Activated naive CD8-positive, alpha-beta T cell treated with anti-CD3 and anti-CD28 coated beads for 36 hours (primary cell): ENCODE measurements at places on chromosomes 1 and 21.

DNA sequence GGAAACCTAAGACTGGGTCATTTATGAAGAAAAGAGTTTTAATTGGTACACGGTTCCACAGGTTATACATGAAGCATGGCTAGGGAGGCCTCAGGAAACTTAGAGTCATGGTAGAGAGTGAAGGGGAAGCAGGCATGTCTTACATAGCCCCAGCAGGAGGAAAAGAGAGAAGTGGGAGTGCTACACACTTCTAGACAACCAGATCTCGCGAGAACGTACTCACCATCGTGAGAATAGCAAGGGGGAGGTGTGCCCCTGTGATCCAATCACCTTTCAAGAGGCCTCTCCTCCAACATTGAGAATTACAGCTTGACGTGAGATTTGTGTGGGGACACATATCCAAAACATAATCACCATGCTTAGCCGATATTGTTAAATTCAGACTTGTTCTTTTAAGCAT is 62.8 kb downstream of the DYRK1A start:
- no peak for DNase-seq

DNA sequence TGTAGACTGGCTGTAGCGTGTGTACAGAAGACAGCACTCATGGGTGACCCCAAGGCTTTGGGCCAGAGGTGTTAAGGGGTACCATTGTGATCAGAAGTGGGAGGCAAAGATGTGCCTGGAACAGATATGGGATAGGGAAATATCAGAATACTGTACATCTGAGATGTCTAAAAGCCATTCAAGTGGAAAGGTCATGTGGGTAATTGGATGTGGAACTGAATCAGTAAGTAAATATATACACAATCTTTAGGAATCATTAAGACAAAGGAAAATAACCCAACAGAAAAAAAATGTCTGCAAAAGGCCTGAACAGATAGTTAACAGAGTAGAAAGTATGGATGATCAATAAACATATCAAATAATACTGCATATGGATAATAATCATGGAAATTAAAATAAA is 26.5 kb downstream of the OR13G1 start:
- DNase-seq: no peak

DNA sequence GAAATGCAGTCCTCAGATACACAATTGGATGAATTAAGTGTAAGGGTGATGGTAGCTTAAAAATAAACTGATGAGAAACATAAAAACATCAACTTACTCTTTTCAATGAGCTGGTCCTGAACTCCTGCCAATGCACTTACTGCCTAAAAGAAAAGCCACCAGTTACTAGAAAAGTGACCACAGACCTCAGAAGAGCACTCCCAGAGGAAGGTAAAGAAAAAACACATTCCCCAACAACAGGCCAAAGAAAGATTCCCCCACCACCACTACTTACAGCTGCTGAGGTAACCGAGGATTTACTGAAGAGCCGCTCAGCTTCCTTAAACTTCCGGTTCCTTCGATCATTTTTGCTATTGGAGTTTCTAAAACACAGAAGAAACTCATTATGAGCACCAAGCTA is 5.4 kb downstream of the MEAF6 start:
- no peak for DNase-seq

GRCh38 chr1:42983693-42984092 is 25.0 kb upstream of the SLC2A1 start:
- no peak for DNase-seq

DNA sequence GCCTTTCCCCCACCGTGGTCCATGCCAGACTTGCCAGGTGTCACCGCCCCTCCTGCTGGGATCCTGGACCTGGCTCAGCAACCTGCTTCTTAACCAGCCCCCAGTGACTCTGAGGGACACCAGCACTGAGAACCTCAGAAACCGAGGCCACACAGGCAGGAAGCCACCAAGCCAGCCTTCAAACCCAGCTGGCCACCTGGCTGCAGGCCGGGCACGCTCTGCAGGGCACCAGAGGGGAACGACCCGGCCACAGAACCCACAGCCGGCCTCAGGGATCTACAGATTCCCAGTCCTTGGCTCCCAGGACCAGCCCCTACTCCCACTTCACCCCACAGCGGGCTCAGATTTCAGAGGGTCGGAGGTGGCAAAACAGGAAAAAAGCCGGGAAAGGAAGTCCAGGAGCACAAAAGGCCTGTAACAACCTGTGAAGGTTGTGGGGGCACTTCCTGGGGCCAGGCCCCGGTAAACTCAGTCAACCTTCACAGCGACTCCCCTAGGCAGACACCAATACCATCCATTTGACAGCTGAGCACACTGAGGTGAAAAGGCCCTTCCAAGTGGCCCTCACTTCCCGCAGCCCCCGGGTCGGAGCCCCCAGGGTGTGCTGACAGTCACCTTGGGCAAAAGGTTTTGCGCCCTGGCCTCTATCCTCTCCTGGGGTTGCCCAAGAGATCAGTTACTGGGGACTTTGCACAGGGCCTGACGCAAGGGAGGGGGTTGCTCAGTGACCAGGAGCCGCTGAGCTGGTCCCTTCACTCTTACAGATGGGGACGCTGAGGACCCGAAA is 14.1 kb downstream of the RUNX3 start:
- DNase-seq: no peak

GRCh38 chr1:55635856-55636255 is 420.7 kb upstream of the USP24 start:
- DNase-seq: no peak

DNA sequence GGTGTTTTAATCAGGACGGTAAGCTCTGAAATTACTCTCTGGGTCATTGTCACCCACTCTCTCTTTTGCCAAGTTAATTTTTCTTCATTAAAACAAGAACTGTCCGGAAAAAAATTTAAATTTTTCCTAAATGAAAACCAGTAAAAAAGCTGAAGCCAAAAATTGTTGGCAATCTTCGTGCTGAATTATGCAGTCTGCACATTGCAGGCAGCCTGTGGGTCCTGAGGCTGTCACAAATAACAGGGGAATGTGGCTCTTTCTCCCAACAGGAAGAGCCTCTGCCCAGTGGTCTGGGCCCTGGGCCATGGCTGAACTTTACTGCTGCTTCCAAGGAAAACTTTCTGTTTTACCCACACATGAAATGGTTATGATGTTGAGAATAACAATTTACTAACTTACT is 153.9 kb upstream of the SPAG17 start:
- no peak for DNase-seq

DNA sequence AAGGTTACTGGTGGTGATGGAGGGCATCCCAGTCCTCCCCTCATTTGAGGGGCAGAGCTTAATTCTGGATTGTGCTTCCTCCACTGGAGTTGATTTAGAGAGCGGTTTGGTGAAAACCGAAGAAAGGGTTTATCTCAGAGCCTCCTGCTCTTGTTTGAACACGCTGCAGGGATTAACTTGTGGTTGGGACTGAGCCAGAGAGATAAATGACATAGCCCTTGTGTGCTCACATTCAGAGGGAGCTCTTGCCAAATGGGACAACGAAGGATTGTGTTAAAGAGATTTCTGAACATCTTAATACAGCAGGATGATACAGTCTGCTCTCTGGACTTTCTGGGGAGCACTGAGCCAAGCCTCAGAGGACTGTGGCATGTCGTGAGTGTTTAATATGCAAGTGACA is 308.2 kb downstream of the DISC1 start:
- no peak for DNase-seq

GRCh38 chr1:66752671-66753371 is 562 bp downstream of the DYNLT5 start:
- no peak for DNase-seq

DNA sequence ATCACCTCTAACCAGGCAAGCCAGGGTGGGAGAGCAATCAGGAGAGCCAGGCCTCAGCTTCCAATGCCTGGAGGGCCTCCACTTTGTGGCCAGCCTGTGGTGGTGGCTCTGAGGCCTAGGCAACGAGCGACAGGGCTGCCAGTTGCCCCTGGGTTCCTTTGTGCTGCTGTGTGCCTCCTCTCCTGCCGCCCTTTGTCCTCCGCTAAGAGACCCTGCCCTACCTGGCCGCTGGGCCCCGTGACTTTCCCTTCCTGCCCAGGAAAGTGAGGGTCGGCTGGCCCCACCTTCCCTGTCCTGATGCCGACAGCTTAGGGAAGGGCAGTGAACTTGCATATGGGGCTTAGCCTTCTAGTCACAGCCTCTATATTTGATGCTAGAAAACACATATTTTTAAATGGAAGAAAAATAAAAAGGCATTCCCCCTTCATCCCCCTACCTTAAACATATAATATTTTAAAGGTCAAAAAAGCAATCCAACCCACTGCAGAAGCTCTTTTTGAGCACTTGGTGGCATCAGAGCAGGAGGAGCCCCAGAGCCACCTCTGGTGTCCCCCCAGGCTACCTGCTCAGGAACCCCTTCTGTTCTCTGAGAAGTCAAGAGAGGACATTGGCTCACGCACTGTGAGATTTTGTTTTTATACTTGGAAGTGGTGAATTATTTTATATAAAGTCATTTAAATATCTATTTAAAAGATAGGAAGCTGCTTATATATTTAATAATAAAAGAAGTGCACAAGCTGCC is 19.8 kb downstream of the CSF1 start:
- no peak for DNase-seq

DNA sequence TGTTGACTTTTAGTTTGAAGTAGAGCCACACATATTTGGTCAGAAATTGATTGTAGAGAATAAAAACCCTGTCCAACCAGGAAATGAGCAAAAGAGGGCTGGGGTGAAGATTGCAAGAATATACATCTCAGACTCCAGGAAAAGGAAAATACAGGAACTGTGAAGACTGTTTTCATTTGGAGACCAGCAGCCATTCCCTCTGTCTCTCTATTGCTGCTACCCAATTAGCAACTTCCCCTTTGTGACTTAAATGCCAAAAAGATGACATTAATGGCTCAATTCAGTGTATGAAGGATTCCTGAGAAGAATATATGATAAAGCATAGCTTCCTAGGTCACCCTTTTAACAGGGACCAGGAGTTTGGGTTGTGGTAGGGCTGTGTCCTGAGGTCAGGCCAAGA is 31.6 kb upstream of the CEP350 start:
- no peak for DNase-seq

GRCh38 chr1:15610167-15610566 is 7.1 kb upstream of the DDI2 start:
- no peak for DNase-seq

- no peak for DNase-seq
Measured at GRCh38 chr1:153493343-153493960, 33.0 kb upstream of the S100A7 start.

DNA sequence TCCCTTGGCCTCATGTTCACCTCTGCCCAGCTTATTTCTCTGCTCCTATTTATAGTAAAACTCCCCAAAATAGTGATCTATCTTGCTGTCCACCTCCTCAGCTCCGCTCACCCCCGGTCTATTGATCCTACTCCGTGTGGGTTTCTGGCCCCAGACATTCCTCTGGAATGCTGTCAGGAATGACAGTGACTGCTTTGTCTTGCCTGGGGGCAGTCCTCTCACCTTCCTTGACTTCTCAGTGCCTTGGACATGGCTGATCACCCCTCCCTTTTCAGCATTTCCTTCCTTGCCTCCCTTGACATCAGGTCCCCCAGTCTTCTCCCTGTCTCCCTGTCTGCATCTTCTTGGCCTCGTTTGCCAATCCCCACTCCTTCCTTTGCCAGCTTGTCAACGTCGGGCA is 108.1 kb upstream of the BACE2 start:
- DNase-seq: no peak

- no peak for DNase-seq
Measured at GRCh38 chr1:92487078-92487605, 417 bp upstream of the GFI1 start.

DNA sequence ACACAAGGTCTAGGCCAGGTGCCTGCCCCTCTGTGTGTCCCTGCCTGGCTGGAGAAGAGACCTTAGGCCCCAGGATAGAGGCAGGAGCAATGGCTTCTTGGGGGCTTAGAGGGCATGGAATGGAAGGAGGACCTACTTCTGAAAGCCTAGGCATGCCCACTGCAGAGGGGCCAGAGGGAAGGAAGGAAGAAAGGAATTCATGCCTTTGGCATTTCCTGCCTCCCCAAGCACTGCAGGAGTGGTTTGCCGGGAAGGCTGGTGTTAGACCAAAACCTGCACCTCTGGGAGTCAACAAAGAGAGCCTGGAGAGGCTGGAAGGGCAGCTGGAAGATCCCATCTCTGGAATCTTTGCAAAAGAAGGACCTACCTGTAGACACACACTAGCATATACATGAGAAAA is 50.7 kb upstream of the KCNE2 start:
- no peak for DNase-seq

DNA sequence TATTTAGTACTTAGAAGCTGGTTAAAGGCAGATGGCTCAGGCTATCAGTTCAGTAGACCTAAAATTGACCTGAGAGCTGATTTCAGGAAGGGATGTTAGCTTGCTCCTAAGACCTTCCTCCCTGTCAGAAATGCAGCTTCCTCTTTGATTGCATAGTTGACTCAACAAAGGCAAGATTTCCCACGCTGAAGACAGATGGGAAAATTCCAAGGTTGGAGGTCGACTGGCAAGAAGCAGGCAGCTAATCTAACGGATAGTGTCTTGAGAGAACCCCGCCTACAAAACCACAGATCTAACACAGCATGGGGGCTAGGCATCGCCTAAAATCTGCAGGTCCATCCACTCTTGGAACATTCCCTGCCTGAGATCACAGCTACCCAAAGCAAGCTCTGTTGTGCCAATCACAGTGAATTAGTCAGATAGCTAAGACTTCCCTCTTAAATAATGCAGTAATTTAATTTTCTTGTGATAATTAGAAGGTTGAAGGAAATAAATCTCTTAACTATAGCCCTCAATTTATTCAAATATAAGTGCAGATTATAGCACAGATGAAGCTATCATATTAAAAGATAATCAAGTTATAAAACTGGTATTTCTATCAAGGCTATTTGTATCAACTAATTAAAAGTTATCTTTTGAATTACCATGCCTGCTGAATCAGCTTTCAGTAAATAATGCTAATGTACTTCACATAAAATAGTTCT is 357.8 kb upstream of the SGIP1 start:
- DNase-seq: no peak

DNA sequence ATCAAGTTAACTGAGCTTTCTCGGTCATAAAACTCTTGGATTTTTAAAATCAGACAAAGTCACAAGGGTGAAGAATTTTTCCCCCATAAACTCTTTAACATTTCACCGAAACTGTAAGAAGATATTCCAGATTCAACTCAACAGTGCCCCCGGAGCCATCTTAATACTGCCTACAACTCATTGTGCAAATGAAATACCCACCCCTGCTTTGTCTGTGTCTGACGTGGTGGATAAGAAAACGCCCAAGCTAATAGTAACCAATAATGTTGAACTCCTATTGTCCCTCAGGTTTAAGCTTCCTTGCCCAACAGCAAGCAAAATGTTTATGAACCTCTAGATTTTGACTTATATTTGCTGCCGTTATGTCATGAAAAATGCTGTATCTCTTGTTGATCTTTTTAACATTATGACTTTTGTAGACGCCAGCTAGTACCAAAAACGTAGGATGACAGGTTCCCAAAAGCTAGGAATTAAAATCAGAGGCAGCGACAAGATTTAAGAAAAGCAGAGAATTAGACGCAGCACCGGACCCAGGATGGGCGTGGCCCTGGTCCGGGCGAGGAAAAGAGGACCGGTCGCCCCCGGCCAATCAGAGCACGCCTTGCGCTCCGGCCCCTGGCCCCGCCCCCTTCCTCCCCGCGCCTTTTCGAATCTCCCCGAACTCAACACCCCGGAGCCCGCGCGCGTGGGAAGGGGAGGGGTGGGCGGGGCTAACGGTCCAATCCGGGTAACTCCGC is 1.1 kb downstream of the STMN1 start:
- peak; percentile 95 for DNase-seq

GRCh38 chr1:78427506-78427905 is 63.3 kb upstream of the PTGFR start:
- DNase-seq: no peak

- no peak for DNase-seq
Measured at GRCh38 chr1:196405839-196406238, 202.4 kb downstream of the KCNT2 start.

GRCh38 chr21:41585199-41585994 is 77.4 kb upstream of the TMPRSS2 start:
- no peak for DNase-seq

- no peak for DNase-seq
Measured at GRCh38 chr1:31717341-31717740, 13.5 kb upstream of the COL16A1 start.
